NCI-H2081 treated with DMSO at 0.1 percent for 48 hours (cell line): ENCODE measurements at places on chromosomes 11 and 22.

DNA sequence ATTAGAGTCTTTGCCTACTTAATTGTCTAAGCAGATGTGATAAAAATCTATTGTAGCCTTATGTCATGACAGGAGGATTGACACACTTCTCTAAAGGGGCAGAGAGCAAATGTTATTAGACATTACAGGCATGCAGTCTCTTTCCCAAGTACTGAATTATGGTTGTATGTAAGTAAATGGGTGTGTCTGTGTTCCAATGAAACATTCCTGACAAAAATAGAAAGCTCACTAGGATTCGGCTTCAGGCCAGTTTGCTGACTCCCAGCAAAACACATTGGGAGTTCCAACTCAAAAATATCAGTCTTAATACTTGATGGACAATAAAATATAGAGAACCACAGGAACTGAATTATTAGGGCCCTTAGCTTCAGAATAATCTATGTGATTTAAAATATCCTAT, 1480.4 kb downstream of the FAM181B start:
- DNase-seq, result no peak

DNA sequence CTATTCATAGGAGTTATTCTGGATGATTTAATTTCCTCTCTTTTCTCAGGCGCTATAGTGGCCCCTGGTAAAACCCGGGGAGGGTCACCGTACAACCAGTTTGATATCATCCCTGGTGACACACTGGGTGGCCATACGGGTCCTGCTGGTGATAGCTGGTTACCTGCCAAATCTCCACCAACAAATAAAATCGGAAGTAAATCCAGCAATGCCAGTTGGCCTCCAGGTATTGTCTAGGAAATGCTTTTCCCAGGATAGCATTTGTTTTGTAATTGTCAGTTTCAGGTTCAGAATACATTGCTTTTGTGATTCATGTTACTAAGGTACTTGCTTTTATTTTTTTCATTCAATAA, 35.6 kb upstream of the ADSL start:
- DNase-seq, result no peak

- DNase-seq, result no peak
These were observed 27.8 kb downstream of the LRP5 start for GRCh38 chr11:68340003-68340767.

DNA sequence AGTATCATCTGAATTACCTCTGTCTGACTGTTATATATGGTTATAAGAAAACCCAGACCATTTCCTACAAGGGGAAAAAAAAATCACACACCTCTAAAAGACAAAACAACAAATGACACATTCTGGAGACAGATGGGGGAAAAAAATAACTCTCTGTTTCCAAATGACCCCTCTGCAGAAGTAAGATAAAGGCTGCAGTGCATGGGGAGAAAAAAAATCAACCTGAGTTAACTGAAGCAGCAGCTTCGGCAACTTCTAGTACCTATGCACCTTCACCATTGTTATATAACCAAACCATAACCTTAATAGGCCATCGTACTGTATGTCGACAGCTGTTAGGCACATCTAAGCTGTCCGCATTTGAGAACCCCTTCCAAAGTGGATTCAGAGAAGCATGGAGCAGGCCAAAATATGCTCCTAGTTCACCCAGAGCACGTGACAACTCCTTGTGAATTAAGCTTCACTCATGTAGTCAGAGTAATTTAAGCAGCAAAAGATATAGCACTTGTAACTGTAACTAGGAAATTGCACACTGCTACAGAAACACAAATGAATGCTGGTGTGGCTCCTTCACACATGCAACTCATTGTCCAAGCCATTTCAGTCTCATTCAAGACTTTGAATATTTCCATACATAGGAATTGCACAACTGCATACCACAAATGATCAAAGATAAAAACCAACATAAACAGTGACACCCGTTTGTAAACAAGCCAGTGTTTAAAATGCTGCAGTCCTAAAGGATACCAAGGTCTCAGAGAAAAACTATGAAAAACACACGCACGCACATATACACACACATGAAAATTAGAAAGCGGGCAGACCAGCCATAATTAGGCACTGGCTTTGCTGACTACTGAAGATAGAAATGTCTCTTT, 2.7 kb downstream of the SIK3 start:
- DNase-seq, result no peak

DNA sequence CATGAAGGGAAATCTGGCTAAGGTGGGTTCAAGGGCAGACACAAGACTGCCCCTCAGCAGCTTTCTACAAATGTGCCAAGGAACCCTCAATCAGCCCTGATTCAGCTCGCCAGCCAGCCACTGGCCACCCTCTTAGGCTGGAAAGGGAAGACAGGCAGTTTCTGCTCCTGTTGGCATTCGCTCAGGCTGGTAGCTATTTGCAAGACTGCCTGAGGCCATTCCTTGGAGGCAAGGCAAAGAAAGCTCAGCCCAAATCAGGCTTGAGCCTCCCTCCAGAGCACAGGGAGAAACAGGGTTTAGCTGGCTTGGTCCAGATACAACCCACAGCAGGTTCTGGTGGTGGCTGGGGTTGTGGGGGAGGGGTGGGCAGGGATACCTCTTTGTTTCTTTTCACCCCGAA, 19.2 kb downstream of the TP53I11 start:
- no peak for DNase-seq

GRCh38 chr11:31986201-31986889, 104.5 kb upstream of the RCN1 start:
- no peak for DNase-seq

DNA sequence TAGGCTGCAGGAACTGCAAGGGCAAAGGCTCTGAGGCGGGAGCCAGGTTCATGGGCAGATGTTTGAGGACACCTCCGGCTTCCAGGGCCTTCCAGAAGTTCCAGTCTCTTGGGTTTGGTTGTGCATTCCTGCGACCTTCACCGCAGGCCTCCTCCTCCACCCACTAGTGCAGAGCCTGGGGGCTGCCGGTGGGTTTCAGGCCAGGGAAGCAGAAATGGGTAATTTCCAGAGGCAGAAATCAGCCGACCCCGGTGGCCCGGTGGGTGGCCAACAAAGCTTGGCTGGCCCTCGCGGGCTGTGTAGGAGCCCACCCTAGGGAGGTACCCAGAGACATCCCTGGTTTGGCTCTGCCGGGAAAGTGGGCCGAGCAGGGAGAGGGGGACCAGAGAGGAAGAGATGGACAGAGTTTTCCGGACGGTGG, 417 bp upstream of the PHETA2 start:
- DNase-seq, result no peak

GRCh38 chr11:129704831-129705230, 110.8 kb upstream of the TMEM45B start:
- no peak for DNase-seq

DNA sequence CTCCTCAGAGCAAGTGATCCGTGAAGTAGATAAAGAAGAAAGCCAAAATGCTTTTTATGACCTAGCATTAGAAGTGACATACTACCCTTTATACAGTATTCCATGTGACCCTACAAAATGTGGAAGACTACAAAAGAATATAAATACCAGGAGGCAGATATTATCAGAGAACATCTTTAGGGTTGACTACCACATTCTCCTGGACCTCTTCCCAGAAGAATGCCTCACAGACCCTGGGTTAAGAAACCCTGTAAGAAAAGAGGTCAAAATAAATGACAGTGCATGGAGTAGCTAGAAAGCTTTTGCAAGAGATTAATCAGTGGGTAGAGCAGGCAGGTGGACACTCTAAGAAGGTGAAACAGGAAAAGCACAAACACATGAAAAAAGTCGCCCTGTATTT, 69.2 kb downstream of the FANCF start:
- no peak for DNase-seq
